ENCODE measurements at places on chromosomes 16 and 17.

GRCh38 chr17:21370430-21370829, 5.7 kb upstream of the KCNJ12 start:
- no peak for DNase-seq

GRCh38 chr17:39667262-39667944, 850 bp upstream of the PNMT start:
- DNase-seq = no peak

DNA sequence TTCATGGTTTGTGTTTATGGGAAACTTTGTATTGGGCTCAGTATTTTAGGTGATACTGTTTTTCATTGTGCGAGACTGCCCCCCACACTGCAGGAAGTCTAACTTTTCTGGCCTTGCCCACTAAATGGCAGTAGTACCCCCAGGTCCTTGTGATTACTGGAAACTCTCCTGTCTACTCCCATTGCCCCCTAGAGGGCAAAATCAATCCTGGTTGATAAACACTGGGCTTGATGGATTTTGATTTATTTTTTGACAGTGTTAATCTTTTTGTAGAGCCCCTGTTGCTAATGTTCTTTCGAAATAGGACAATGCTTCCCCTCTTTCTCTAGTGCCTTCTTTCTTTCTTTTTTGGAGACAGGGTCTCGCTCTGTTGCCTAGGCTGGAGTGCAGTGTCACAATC, 15.5 kb downstream of the METTL9 start:
- DNase-seq = no peak

GRCh38 chr17:82228278-82228841, 482 bp upstream of the SLC16A3 start:
- DNase-seq = no peak

DNA sequence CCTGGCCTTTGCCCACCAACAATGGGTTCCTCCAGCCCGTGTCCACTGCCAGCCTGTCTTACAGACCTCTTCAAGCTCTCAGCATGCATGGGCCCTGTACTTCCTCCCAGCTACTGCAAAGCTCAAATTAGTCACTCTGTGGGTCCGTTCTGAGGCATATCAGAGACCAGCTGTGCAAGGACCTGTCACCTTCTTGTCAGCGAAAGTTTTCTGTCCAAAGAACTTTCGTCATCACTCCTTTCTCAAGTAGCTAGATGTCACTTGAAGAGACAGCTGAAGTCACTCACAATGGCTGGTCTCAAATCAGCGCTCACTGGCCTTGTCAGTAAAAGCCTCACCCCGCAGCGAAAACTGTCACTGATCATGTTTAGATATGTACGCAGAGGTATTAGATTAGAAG, 91.4 kb upstream of the DYNLRB2 start:
- no peak for DNase-seq

- DNase-seq = no peak
Measured at GRCh38 chr16:9118170-9118569, 26.7 kb downstream of the HAPSTR1 start.

DNA sequence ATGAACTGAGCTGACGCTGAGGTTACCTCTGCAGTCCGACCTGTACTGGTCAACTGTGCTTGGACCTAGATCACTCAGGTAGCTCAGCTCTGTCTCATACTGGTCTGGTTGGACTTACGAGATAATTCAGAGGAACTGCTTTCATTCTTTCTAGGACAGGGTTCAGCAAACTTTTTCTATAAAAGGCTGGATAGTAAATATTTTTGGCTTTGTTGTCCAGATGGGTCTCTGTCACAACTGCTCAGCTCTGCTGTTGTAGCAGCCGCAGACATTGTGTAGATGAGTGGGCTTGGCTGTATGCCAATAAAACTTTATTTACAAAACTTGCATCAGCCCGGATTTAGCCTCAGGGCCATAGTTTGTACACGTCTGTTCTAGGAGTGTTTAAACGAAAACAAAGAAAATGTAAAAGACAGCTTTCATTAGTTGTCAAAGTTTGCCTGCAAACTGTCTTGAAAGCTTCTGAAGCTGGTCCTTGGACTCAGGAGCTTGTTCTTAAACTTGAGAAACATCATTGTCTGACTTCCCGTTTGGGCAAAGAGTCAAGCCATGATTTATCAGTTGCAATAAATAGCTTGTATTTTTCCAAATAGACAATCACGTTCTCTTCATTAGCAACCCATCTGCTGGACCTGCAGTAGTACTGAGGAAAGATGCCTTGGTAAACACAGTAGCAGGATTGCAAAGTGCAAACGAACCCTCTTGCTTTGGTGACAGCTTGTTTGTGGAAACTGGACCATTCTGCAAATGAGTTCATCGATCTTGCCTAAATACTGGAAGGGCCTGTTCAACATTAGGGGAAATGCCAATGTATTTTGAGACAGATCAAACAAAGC, 253.4 kb downstream of the SNX29 start:
- DNase-seq = peak; percentile 60

DNA sequence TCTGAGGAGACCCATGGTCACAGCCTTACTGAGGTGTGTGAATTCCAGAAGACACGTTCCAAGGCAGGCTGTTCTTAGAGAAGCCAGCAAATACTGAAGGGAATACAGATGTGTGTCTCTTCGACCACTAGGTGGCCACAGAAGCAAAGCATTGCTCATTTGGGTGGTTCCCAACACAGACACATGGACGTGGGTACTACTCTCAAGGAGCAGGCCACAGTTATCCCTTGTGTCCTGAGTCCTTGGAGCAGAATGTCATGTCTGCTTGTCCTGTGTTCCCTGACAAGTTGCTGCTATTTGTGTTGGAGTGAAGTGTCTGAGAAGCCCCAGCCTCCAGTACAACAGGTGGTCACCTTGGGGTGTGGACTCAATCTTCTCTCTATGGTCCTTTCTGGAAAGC, 30.3 kb downstream of the HMOX2 start:
- DNase-seq = peak; percentile 36

GRCh38 chr17:74343121-74343520, 17.1 kb downstream of the KIF19 start:
- no peak for DNase-seq

- DNase-seq = no peak
Measured at GRCh38 chr16:10332241-10332640, 53.6 kb upstream of the ATF7IP2 start.

DNA sequence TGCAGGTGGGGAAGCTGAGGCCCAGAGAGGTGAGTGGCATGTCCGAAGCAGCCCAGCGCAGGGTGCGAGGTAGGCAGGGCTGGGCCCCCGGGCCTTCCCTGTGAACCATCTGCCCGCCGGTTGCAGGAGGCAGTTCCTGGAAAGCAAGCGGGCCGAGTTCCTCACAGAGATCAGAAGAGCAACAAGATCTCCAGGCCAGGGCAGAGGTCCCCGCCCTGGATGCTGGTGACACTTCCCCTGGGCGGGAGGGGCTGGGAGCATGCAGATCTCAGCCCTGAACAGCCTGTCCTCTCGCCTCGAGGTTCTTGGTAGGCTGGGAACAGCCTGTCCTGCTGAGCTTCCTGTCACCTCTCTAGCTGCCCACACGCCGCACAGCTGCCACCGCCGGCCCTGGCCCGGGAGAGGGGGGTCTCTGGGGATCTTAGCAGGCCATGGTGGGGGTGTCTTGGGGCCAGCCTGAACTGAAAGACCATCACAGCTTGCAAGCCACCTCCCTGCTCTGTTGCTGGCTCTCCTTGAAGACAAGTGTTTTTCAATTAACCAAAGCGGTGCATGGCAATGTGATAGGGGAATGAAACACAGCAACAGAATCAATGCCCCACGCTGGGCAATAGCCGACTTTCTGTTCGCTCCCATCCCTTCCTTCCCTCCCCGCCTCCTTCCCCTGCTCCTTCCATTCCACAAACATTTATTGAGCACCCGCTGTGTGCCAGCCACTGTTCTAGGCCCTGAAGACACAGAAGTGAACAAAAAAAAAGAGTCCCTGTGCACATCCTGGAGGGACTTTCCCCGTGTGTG, 31.7 kb downstream of the SOCS1 start:
- DNase-seq = no peak

DNA sequence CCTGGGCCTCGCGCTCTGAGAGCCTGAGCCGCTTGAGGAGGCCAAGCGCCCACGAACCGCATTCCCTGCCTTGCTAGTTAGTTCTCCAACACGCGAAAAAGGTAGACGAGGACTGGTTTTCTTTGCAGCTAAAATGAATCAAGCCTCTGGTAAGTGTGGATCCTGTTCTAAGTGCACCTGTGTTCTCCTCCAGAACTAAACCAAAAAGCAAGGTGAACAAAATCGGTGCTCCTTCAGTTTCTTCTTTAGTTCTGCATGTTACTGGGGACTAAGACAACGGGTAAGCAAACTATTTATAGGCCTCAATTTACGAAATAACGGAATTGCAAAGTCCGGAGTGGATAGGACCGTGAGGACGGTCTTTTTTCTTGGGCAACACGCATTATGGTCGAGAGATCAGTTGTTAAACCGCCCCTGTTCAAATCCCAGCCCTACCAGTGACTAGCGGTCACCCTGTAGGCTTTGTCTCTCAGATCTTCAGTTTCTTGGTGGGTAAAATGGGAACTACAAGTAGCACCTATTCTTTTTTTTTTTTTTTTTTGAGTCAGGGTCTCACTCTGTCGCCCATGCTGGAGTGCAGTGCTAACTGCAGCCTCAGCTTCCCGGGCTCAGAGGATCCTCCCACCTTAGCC, 993 bp upstream of the ANKRD11 start:
- no peak for DNase-seq

GRCh38 chr17:49000943-49001342, 3.8 kb downstream of the IGF2BP1 start:
- no peak for DNase-seq

Data from NCI-H1092 (cell line).